H9 (cell line): ENCODE measurements at places on chromosomes 12 and 14. TPM values are rescaled to one million over a fixed set of nuclear protein-coding genes. Genes with fewer than 3 reads are reported as not detected.

- no peak for DNase-seq
Measured at GRCh38 chr12:26062566-26062965, 62.3 kb downstream of the BHLHE41 start.

- DNase-seq = peak; percentile 45
Measured at GRCh38 chr12:54958048-54958658, 26.4 kb downstream of the TESPA1 start.

The BEGAIN gene
- total RNA-seq = 2.6 and 2.7 TPM in 2 replicates

The SOAT2 gene
- total RNA-seq = not detected in 2 replicates

DNA sequence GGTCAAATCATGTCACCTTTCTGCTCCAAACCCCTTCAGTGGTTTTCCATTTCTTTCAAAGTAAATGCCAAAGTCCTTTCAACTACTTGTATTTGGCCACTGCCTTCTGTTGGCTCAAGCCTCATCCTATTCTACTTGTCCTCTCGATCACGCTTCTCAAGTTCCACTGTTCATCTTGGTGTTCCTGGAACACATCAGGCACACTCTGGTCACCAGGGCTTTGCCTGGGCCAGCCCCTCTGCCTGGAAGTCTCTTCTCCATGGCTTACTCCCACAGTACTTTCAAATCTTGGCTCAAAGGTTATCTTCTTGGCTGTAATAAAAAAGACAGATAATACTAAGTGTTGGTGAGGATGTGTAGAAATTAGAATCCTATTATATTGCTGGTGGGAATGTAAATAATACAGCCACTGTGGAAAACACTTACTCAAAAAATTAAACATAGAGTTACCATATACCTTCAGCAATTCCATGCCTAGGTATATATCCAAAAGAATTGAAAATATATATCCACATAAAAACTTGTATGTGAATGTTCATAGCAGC, 17.3 kb upstream of the PPFIBP1 start:
- no peak for DNase-seq

The KRT75 gene
- not detected in 2 replicates for total RNA-seq

DNA sequence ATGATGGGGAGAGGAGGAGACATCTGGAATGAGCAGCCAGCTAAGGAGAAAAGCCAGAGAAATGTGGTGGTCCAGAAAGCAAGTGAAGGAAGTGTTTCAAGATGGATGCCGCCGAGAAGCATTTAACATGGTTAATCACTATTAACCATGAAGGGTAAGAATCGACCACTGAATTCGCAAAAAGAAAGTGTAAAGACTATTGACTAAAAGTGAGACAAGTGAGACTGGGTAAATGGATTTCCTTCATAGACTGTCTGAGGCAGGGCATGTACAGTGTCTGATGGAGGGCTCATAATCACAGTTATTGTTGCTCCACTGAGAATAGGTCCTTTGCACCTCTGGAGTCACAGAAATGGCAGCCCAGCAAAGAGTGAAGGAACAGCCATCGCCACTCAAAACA, 25.3 kb upstream of the CLMN start:
- no peak for DNase-seq

The TEX52 gene
- 0.20 TPM in 2 replicates for total RNA-seq

The PIWIL1 gene
- not detected in 2 replicates for total RNA-seq

The CLEC2B gene
- not detected in 2 replicates for total RNA-seq

GRCh38 chr12:52132754-52133161, 53.3 kb downstream of the SMIM41 start:
- no peak for DNase-seq

- DNase-seq = no peak
Measured at GRCh38 chr14:97311411-97311810, 514.2 kb downstream of the VRK1 start.

- peak; percentile 69 for DNase-seq
Measured at GRCh38 chr12:103468837-103469236, 26.9 kb downstream of the C12orf42 start.

GRCh38 chr14:101349108-101349507, 212.2 kb upstream of the DIO3 start:
- DNase-seq = no peak

The KLRK1 gene
- total RNA-seq = not detected in 2 replicates

DNA sequence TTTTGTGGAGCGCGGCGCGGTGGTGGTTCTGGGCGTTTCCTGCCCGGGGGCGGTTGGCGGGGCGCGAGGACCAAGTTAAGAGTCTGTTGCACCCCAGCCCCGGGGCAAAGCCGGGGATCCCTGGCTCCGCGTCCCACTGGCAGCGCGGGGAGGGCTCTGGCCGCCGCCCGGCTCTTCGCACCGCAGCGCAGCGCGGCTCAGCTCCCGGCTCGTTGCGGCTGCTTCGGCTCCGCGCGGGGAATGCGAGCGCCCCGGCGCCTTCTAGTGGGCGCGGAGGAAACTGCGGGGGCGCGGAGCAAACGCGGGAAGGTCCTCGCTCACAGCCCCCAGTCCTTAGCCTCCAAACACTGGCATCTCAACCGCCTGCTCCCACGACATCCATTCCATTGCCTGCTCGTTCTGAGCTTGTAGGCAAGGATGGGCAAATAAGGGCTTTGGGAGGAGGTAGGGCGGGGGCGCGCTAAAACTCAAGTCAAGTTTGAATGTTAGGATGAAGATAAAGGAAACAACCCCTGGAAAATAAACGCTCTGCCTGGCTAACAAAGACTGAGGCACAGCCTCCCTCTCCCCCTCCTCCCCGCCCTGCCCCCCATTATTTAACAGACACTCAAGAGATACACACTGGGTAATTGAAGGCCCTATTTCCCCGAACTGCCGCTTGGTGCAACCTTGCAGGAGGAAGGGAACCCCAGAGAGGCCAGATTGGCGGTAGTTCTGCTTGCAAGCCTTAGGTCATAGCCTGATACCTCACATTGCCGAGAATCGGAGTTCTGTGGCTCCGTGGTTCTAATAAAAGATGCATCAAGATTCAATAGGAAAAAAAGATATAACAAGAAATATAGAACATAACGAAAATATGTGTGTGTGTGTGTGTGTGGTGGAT, at the start of gene B4GALNT1:
Gene B4GALNT1 (minus strand): TSS at position 244 of the 883 bp plus-strand sequence. CDS start 1,069 bp downstream, outside the sequence.
- peak; percentile 83 for DNase-seq

- peak; percentile 38 for DNase-seq
Measured at GRCh38 chr12:45468751-45469615, 253.1 kb downstream of the ANO6 start.

The CD69 gene
- total RNA-seq = not detected in 2 replicates

The MYF6 gene
- not detected in 2 replicates for total RNA-seq

GRCh38 chr12:122094735-122095631, 16.4 kb downstream of the MLXIP start:
- DNase-seq = no peak

The CFAP251 gene
- 0.81 and 0.97 TPM in 2 replicates for total RNA-seq
